Activated CD4-positive, alpha-beta T cell treated with anti-CD3 and anti-CD28 coated beads, Interleukin-2, Interleukin-6, amounts not matched to agents 100 ng/mL and 50 ng/mL, durations not matched to agents 16 hours and 8 hours (primary cell): ENCODE measurements at places on chromosomes 2 and 18.

DNA sequence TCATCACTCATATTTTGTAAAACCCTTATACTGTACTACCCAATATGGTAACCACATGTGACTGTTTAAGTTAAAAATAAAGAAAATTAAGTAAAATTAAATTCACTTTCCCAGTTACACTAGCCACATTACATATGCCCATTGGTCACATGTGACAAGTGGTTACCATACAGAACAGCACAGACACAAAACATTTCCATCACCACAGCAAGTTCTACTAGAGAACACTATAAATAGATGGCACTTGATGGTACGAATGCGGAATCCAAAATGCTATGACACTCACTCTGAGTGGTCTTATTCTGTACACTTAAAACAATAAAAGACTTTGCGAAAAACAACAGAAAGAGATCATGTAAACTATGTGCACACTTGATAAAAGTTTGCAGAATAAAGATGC is 202.2 kb downstream of the PDE1A start:
- no peak for DNase-seq

DNA sequence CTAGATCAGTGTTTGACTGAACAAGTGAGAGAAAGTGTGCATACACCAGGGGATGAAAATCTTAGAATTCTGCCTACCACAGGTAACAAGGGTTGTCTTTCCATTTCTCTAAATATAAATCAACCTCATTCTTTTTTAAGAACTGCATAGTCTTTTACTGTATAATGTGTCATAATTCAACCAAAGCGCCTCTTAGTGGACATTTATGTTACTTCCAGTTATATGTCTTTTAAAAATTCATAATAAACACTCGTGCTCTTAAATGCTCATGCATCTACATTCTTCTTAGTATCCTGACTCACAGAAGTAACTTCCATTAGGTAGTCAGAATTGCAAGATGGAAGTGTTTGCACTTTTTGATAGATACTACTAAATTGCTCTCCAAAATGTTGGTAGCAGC is 76.2 kb downstream of the CHRNA1 start:
- peak; percentile 52 for DNase-seq

- DNase-seq: peak; percentile 70
Observed at GRCh38 chr2:173264603-173265366, 89.9 kb upstream of the CDCA7 start.

DNA sequence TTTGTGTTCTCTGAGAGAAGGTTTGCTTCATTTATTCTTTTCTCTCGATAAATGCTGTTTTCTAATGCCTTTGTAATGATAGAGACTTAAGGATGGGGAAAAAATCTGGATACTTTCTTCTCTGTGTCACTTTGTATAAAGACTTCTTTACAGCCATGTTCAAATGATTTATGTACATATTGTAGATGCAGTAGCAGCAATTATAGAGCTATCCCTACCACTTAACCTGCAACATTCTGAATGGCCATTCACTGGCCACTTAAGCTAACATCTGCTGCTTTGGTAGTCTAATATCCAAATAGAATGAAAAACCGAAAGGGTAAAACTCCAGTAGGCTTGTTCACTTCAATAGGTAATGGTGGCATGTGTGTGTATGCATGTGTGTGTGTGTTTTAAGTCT is 97.8 kb downstream of the CSRNP3 start:
- DNase-seq: no peak
